Germinal center (tissue), 1 donor: ENCODE measurements at places on chromosomes 3 and 15.
A peak's percentile ranks its signal among the peaks of the same experiment; 100 is the strongest.

- DNase-seq, result peak; percentile 88
Observed at GRCh38 chr3:46987743-46988401, 8.4 kb downstream of the NBEAL2 start.

- DNase-seq, result no peak
Observed at GRCh38 chr15:90807074-90807785, 61.2 kb upstream of the FURIN start.

- peak; percentile 54 for DNase-seq
Observed at GRCh38 chr3:45664578-45664977, 24.6 kb upstream of the SACM1L start.

DNA sequence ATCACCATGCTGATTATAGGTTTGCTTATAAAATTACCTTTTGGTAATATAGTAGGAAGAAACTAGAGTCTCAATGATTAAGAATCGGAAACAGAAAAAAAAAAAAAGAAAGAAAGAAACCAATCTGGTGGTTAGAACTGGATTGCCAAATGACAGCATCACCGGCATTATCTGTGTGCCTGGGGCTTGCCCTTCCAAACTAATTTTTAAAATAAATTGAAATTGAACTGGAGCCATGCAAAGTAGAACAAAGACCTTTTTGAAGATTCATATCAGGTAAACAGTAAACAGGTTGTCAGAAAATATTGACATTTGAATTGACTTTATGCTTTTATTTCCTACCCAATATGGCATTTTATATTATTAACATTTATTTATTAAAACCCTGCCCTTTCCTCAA, 11.2 kb upstream of the CPB1 start:
- DNase-seq, result no peak

DNA sequence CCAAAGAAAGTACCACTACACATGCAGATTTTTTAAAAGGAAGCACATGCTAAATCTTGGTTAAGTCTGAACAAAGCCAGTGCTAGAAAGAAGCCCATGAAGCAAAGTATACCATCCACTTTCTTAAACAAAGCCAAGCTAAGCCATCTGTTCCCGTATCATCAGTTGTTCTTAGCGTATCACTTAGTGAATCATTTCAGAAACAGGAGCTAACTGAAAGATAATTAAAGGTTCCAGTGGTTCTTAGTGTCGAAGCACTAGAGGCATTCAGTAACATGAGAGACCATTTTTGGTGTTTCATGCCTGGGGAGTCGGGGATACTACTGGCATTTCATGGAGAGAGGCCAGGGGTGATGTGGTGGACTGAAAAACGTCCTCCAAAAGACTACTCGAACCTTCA, 12.8 kb downstream of the UBXN7 start:
- no peak for DNase-seq

DNA sequence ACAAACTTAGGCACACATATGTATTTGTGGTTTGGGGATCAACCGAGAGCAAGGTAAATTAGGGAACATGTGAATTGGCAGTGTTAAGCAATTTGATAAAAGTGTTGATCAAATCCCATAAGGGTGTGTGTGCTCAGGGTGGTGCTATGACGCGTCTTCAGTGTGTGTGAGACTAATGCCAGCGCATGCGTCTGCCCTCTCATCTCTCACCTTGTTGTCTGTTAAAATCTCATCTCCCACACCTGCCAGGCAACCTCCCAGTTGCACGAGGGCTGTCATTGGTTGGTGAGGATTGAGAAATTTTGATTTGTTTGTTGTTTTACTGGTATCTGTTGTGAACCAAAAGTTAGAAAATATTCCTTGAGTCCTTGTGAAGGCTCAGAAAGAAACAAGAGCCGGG, 137.2 kb upstream of the ICE2 start:
- DNase-seq, result no peak

DNA sequence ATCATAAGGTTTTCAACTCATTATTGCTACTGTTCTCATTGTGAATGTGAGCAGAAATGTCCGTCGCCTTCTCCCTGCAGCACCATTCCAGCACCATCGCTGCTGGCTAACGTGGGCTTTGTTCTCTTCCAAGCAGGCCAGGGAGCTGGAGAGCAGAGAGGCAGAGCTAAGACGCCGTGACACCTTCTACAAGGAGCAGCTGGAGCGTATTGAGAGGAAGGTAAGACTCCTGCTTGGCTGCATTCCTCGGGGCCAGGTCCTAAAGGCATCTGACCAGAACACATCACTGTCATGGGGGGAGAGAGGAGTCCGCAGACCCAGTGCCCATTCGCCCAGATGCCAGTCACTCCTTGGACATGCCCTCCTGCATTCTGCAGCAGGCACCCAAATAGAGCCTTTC, 130.4 kb upstream of the PLXNA1 start:
- no peak for DNase-seq

DNA sequence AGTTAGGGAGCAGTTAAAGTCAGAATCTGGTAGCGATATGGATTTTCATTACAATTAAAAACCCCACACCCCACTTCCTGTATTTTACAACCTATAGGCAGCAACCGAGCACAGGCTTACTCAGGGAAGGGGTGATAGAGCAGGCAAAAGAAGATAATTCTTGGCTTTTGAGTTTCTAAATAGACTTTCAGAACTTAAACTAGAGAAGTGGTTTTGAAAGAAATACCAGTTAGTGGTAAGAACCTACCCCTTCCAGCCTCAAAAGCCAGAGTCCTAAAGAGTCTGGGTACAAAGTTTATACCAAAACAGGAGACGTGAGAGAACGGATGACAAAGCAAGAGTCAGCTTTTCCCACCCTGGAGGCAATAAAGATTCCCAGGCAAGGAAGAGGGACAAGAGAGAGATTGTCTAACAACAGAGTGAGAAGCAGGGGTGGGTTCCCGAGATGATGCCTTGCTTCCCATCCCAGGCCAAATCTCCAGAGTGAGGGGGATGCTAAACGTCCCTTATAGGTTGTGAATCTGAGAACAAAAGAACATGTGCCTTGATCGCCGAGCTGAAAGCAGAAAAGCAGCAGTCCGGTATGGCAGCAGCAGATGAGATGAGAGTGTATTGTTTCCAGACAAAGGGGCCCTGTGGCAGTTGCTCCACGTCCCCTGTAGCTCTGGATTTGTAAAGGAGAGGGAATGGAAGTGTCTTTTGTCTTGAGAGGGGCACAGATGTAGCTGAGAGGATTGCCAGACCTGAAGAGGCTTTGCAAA, 36.8 kb downstream of the KLHL6 start:
- no peak for DNase-seq

GRCh38 chr3:64059484-64060175, 36.3 kb upstream of the PSMD6 start:
- no peak for DNase-seq

DNA sequence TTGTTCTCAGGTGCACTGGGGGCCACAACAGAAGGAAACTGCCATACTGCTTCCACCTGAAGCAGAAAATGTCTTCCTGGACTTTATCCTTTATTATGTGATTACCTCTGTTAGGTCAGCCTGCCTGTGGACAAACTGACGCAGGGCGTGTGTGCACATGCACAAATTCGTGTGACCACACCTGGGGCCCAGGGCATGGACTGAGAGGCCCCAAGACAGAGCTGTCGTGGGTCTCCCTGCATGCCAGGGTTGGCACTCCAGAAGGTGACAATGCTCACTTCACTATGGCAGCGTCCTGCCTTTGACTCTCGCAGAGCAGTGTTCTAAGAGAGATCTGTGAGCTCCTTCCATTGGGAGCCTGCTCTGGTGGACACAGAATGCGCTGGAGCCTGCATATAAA, 34.5 kb downstream of the CCDC12 start:
- DNase-seq, result no peak

DNA sequence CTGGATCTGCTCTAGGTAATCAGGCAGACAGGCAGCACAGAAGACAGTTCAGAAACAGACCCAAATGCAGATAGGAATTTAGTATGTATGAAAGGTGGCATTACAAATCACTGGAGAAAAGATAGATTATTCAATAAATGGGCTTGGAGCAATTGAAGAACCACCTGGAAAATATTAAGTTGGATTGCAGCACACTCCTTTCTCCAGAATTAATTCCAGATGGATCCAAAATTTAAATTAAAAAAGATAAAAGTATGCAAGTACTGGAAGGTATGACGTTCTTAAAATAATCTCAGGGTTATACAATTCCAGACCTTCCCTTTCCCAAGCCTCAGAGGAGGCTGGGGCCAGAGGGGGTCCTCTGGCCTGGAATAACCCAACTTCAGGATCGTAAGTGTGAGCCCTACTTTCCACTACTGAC, 32.5 kb downstream of the HRH1 start:
- DNase-seq, result no peak

GRCh38 chr3:20074226-20075063, 34.2 kb downstream of the KAT2B start:
- no peak for DNase-seq

DNA sequence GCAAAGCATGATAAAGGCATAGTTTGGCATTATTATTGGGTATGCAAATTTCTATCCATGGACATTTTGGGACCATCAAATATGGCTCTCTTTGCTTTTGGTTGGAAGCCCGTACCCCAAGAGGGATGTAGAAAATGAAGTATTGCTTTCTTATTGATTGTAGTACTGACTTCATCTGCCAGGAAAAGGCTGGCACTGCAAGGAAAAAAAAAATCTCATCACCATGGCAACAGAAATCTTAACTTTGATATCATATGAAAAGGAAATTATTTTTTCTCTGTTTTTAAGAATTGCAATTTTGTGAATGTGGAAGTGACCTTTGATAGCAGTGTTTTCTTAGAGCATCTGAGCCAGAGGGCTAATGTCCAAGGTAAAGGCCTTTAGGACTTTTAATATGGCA, 151.7 kb downstream of the TMEM108 start:
- no peak for DNase-seq
